ENCODE measurements at places on chromosomes 3 and 15.

DNA sequence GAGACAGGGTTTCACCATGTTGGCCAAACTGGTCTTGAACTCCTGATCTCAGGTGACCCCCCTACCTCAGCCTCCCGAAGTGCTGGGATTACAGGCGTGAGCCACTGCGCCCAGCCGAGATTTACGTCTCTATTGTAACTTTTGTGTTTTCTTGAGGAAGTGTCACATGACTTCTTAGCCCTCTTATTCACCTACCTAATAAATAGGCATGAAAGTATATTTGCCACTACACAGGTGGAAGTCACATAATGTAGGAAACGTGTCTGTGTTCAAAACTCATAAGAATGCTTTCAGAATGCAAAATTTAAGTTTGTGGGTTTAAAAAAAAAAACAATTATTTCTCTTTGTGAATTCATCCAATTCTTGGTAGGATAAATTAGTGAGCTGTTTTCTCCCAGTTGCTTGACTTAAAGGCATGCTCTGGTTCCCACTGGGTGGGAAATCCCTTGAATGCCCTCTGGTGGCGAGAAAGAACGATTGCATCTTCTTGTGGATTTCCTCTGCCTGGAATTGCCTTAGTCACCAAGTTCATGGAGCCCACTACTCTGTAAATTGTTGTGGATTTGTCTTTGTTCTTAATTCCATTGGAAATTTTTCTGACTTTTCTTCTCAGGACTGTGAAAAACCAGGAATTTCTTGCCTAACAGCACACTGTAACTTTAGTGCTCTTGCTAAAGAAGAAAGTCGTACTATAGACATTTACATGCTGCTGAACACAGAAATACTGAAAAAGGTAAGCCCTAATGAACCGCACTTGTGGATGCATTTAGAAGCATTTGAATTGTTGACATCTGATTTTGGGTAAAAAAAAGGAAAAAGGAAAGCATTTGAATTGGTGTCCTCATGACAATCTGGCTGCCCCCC is 82.2 kb upstream of the CTDSPL start:
- no peak for DNase-seq

DNA sequence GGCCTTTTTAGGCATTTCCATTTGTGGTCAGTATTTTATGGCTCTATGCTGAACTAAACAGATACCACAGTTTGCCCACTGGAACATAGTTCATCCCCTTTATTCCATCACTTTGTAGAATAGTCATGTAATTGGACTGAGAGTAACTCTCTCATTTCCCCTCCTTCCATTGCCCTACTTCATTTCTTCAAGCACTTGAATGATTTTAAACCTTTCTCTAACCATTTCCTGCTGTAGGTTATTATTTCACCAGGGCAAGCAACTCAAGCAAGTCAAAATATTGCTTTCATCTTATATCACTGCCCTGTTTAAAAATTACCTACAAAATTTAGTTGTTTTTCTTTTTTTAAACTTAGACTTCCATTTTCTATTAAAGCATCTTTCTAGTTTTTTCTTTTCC is 177.0 kb downstream of the RAP2B start:
- no peak for DNase-seq

- DNase-seq = no peak
Observed at GRCh38 chr3:189309400-189309975, 137.7 kb downstream of the TPRG1 start.

DNA sequence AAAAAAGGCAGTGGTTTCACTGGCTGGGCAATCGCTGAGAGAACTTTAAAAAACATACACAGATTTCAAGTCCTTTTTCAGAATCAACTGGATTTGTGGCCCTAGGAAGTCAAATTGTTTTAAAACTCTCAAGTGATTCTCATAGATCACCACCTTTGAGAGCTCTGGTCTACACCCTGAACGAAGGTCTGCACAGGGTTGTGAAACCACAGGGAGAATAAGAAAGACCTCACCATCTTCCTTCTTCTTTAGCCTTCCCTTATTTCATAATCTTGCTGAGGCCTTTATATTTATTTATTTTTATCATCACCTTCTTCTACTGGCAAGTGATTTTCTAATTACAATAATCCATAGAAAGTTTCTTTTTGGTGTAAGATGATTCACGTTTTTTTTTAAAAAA is 58.1 kb downstream of the FOXP1 start:
- no peak for DNase-seq

GRCh38 chr3:37729119-37729518 is 132.6 kb upstream of the CTDSPL start:
- no peak for DNase-seq

DNA sequence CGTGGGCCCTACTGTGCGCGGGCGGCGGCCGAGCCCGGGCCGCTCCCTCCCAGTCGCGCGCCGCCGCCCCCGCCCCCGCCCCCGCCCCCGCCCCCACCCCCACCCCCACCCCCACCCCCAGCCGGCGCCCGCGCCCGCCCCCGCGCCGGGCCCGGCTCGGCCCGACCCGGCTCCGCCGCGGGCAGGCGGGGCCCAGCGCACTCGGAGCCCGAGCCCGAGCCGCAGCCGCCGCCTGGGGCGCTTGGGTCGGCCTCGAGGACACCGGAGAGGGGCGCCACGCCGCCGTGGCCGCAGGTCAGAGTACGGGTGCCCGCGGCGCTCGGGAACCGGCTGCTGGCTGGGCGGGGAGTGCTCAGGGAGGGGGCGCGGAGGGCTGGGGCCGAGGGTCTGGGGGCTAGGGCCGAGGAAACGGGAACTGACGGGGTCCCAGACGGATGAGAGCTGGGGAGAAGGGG is 1.1 kb upstream of the PPARG start:
- no peak for DNase-seq

DNA sequence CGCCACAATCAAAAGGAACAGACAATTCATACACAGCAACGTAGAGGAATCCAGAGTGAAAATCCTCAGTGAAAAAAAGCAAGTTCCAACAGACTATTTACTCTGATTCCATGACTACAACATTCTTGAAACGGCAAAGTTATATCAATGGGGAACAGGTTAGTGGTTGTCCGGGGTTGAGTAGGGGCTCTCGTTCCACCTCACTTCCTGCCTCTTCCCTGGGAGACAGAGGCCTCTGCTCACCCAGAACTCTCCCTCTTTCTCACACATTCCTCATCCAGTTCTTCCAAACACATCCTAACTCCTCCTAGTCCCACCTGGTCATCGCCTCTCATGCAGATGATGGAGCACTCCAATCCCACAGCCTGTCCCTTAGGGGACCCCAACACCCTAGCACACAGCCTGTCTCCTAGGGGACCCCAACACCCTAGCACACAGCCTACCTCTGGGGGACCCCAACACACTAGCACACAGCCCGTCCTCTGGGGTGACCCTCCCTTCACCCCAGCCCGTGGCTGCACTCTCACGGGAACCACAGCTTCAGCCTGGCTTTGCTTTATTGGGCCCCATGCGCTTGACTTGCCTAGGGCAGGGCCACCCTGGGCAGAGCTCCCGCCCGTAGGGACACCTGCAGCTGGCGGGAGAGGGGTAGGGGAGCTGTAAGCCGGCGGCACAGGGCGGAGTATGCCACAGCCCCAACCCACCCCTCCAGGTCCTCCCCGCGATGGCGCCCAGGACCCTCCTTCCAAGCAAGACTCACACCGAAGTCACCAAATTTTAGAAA is 5.2 kb downstream of the OCA2 start:
- DNase-seq = no peak

DNA sequence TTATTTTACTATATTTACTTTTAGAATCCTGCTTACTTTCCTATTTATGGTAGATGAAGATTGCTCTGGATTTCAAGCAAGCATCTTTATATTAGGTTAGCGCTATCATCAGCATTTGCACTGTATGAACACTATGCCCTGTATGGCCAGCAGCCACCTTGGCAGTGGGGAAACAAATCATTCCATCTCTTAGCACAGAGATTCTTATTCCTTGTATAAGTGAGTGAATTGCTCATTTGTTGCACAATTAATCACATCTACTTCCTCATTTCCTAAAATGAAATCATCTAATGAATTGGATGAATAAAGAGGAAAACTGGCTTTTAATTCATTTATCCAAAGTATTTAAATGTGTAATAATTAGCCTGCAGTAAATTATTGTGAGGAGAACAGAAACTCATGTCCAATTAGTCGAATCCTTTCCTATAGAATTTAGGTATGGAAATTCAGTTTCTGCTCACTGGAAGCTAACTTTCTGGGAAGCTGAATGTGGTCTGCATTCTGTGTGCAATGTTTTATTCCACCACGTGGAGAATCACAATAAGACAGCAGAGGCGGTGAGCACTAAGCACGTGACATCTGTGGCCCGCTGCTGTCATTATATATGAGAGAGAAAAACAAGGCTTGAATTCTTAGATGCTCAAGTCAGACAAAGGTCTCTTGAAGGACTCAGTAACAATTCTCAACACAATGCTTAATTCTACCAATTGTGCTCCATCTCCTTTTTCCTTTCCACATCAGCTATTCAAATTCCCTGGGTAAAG is 93.4 kb downstream of the PEX5L start:
- DNase-seq = no peak

GRCh38 chr3:85783291-85783690 is 824.5 kb downstream of the CADM2 start:
- no peak for DNase-seq

GRCh38 chr3:140062461-140062860 is 127.5 kb downstream of the CLSTN2 start:
- DNase-seq = no peak

DNA sequence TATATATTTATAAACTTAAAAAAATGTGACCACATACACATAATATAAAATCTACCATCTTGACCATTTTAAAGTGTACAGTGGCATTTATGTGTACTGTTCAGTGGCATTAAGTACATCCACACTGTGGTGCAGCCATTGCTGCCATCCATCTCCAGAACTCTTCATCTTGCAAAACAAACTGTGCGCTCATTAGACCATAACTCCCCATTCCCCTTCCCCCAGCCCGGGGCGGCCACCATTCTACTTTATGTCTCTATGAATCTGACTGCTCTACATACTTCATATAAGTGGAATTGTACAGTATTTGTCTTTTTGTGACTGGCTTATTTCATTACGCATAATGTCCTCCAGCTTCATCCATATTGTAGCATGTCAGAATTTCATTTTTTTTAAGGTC is 47.8 kb downstream of the CTXND1 start:
- DNase-seq = no peak

GRCh38 chr3:114829783-114830182 is 317.3 kb downstream of the ZBTB20 start:
- no peak for DNase-seq

GRCh38 chr3:128352326-128352725 is 114.4 kb downstream of the DNAJB8 start:
- DNase-seq = no peak

GRCh38 chr15:37783290-37783689 is 151.2 kb upstream of the TMCO5A start:
- no peak for DNase-seq

DNA sequence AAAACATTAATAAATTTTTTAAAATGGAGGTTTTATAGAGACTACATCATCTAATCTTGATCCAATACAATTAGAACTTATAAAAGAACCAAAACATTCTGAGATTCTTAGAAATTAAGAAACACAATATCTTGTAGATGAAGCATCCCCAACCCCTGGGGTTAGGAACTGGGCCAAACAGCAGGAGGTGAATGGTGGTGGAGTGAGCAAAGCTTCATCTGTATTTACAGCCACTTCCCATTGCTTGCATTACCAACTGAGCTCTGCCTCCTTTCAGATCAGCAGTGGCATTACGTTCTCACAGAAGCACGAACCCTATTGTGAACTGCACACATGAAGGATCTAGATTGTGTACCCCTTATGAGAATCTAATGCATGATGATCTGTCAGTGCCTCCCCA is 36.3 kb downstream of the KNL1 start:
- DNase-seq = no peak

DNA sequence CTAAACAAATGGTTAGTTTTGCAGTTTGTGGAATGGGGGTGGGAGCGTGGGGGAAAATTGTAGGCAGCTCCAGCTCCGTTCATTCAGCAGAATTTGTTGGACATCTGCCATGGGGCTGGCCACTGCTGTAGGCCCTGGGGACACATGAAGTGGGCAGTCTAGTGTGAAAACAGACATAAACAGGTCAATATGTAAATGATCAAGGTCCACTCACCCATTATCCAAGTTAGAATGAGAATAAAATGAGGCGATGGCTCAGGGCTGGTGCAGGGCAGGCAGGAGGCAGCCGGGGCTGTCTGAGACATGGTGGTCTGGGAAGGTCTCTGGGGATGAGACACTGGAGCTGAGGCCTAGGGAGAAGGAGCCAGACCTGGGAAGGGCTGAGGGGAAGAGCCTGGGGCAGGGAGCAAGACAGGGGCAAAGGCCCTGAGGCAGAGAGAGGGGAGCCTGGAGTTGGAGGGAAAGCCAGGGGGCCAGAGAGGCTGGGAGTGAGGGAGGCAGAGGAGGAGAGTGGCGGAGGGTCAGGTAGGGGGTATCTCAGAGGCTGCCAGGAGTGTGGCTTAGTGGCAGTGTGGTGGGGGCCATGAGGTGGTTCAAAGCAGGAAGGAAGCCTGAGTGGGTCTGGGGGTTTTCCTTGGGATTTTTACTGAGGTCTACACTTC is 6.2 kb upstream of the SLC6A6 start:
- no peak for DNase-seq

GRCh38 chr15:63507878-63508818 is 3.8 kb downstream of the USP3 start:
- DNase-seq = no peak

DNA sequence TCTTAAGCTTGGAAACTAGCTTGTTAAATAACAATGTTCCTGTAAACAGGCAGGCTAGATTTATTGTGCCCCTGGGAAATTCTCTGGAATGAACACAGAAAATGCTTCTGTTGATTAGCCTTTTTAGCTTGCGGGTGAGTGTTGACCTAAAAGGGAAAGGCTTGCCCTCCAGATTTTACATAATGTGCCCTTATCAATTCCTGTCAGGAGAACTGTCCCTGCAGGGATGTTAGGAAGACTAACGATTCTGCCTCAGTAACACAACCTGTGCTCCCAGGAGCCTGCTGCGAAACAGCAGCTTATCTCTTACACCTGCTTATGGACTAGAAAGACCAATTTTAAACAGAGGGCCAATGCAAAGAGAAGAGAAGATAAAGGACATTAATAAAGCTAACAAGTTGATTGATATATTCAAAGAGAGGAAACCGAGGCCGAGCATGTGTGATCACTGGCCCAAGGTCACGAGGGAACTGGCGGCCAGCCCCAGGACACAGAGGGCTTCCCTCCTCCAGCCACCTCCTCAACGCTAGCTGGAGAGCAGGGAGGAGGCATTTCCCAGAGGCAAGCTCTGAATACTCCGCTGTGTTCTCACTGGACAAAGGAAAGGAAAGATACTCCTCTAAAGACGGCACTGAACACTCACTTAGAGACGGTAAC is 48.4 kb upstream of the TJP1 start:
- no peak for DNase-seq
